ENCODE measurements at places on chromosomes 6 and 20.

DNA sequence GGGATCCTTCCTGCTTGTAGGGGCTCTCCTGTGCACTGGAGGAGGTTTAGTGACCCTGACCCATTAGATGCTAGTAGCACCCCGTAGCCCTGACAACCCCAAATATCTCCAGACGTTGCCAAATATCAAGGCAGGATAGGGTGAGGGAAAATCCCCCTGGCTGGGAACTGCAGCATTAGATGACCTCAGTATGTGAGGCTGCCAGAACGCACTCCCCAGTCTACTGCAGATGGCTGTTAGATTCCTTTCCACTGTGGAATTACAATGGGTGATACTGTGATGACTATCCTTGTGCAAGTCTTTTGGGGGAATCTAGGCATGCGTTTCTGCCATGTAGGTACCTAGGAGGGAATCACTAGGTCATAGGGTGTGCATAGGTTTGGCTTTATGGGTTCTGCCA lies 226.3 kb upstream of the KCNG1 start:
- DNase-seq = no peak

- no peak for DNase-seq
These were observed 383.7 kb downstream of the CD83 start for GRCh38 chr6:14501240-14501639.

GRCh38 chr6:14758421-14759081 lies 487.3 kb upstream of the JARID2 start:
- DNase-seq = no peak

DNA sequence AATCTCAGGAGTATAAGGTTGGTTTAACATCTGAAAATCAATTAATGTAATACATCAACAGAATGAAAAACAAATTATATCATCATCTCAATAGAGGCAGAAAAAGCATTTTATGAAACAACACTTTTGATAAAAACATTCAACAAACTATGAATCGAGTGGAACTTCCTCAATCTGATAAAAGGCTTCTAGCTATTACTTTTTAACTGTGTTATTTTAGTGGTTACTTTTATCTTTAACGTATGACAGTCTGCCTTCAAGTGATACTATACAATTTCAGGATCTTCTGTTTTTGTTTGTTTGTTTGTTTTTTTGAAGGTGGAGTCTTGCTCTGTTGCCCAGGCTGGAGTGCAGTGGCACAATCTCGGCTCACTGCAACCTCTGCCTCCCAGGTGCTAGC lies 73.7 kb downstream of the ZFAND3 start:
- no peak for DNase-seq

DNA sequence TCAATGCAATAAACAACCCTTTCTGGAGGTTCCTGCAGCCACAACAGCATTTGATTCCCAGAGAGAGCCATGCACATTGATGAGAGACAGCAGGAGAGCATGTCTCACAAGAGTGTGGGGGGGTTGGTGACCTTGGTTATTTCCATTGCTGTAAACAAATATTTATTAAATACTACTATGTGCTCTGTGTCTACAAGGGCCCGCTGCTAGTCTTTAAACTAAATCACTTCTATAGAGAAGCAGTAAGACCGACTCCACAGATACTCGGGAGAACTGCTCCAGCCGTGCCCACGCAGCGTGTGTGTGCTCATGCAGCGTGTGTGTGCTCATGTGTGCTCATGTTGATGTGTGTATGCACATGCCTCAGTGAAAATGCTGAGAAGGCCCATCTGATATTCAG lies 82.7 kb upstream of the TRAF3IP2 start:
- DNase-seq = no peak

DNA sequence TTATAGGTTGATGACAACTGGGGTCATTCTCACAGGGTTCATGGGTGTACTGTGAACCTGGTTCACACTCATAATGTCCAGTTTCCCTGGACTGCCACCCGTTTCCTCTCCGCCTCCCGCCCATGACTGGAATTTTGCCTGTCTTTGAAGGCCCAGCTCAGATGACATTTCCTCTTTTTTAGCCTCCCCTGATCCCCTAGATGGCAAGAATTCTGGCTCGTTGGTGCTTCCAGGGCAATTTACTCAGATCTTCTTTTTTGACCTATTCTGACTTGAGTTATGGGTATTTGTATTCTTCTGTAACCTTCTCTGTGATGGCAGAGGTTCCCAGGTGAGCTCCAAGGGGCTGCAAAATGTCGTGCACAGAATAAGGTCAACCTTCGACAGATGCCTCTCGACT lies 5.7 kb upstream of the CITED2 start:
- DNase-seq = no peak

DNA sequence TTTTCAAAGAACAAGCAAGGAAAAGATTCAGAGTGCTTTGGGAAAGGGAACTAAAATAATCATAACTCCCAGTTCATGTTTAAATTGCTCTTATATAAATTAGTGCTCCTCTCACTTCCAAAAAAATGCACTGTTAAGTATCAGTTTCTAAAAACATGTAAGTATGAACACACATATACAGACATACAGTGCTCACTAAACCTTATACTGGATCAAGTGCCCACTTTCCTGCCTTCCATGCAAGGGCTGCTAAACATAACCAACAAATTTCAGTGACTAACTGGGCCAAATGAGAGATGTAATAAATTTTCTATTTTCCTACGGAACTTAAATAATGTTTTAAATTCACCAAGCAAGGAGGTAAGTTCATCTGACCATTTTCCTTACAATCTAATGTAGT lies 6.4 kb downstream of the TFAP2A start:
- DNase-seq = no peak

GRCh38 chr6:132730560-132730959 lies 16.7 kb upstream of the VNN1 start:
- no peak for DNase-seq
